GM23248 (cell line): ENCODE measurements at places on chromosomes 3 and 15. TPM values are rescaled to one million over a fixed set of nuclear protein-coding genes. Genes with fewer than 3 reads are reported as not detected.

The ADAMTS9 gene
- 1.3 and 1.5 TPM in 2 replicates for total RNA-seq

The REC114 gene
- not detected in 2 replicates for total RNA-seq

The ZNF385D gene
- 0.76 and 0.97 TPM in 2 replicates for total RNA-seq

The CCDC39 gene
- total RNA-seq, result not detected in 2 replicates

The GADL1 gene
- total RNA-seq, result 0.13 TPM in 1 of 2 replicates, not detected in the other

The STRIT1 gene
- not detected in 2 replicates for total RNA-seq

The SCG5 gene
- 16.2 and 26.1 TPM in 2 replicates for total RNA-seq

The TLR9 gene
- not detected in 2 replicates for total RNA-seq

The ZMYND10 gene
- 1.5 TPM in 1 of 2 replicates, not detected in the other for total RNA-seq

The STAB1 gene
- under 0.01 TPM in 1 of 2 replicates, not detected in the other for total RNA-seq

The ITPKA gene
- total RNA-seq, result 0.43 and 7.7 TPM in 2 replicates
